Activated CD8-positive, alpha-beta T cell treated with anti-CD3 and anti-CD28 coated beads for 36 hours (primary cell): ENCODE measurements at places on chromosomes 2 and 18. TPM values are rescaled to one million over a fixed set of nuclear protein-coding genes. Genes with fewer than 3 reads are reported as not detected.

SLC38A11 gene
- total RNA-seq: not detected

ZSWIM2 gene
- not detected for total RNA-seq

NLRC4 gene
- not detected for total RNA-seq

GALNT3 gene
- 1.9 TPM for total RNA-seq

SALL3 gene
- total RNA-seq: not detected

GPR35 gene
- total RNA-seq: 14.4 TPM

AKAIN1 gene
- not detected for total RNA-seq

STK39 gene
- total RNA-seq: 33.9 TPM

STEAP3 gene
- 0.18 TPM for total RNA-seq

LHCGR gene
- not detected for total RNA-seq

B3GNT7 gene
- not detected for total RNA-seq

SLC14A1 gene
- 3.1 TPM for total RNA-seq

CD207 gene
- total RNA-seq: not detected

NCKAP1 gene
- 3.1 TPM for total RNA-seq

MAB21L4 gene
- total RNA-seq: not detected

LAMA3 gene
- total RNA-seq: 0.05 TPM

MOCOS gene
- total RNA-seq: 0.18 TPM

FABP1 gene
- total RNA-seq: not detected

TCF23 gene
- total RNA-seq: not detected
